ENCODE measurements at places on chromosomes 5 and 9.

DNA sequence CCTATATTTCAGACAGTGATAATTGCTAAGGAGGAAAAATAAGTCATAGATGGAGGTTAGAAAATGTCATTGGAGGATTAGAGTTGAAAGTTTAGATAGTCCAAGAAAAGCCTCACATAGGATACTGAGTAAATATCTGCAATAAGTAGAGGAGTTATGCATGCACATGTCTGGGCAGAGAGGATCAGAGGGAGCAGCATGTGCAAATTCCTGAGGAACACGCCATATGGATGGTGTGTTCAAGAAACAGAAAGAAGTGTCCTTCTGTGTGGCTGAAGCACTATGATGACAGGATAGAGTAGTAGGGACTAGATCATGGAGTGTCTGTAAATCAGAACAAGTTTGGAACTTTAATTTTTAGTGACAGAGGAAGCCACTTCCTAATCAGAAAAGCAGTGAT lies 52.2 kb downstream of the SGCD start:
- no peak for DNase-seq

DNA sequence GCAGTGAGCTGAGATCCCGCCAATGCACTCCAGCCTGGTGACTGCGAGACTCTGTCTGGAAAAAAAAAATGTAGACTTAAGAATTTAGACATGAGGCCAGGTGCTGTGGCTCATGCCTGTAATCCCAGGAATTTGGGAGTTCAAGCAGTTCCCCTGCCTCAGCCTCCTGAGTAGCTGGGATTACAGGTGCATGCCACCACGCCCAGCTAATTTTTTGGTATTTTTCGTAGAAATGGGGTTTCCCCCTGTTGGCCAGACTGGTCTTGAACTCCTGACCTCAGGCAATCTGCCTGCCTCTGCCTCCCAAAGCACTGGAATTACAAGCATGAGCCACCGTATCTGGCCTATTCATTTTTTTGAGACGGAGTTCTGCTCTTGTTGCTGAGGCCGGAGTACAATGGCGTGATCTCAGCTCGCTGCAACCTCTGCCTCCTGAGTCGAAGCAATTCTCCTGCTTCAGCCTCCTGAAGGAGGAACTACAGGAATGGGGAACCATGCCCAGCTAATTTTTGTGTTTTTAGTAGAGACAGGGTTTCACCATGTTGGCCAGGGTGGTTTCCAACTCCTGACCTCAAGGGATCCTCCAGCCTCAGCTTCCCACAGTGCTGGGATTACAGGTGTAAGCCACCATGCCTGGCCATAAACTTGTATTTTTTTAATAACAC lies 14.0 kb downstream of the DDX46 start:
- DNase-seq = no peak

DNA sequence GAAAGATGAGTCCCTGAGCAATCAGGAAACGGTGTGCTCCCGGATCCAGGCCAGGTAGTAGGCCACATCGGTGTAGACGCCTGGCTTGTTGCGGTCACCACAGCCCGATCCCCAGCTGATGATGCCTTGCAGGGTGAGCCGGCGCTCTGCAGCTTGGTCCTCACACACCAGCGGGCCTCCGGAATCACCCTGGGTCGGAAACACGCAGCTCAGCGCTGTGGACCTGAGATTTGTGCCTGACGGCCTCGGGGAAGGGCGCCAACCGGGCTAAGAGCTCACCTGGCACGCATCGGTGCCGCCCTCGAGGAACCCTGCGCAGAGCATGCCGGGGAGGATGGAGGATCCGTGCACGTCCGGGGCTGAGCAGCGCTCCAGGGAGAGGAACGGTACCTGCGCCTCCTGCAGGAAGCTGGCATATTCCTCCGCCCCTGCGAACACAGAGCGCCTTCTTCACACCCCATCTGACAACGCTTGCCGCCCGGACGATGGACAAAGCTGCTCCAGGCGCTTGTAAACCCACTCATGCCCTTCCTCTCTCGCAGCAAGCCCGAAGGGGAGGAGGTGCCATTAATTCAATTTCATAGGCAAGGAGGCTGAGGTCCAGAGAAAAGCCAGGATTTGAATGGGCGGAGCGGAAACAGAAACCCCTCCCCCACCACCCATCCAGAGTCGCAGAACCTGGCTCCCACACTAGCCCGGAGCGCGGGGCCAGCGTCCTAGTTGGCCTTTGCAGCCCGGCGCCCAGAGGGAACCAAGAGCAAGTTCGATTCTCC lies 2.0 kb upstream of the PFN3 start:
- no peak for DNase-seq

DNA sequence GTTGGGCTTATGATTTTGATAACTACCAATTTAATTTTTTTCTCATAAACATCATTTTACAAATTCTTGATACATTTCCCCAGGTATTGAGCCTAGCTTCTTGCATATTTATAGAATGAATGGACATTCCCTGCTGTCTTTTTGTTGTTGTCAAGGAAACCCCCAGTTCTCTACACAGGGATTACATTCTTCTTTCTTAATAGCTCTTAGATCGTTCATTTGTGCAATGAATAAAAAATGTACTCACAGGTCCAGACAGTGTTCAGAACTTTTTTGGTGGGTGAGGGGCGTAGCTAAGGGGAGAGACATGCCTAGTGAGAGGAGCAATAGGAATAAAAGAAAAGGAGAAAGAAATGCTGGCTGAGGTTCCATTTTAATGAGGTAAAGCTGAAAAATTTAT lies 58.6 kb downstream of the VCAN start:
- no peak for DNase-seq

GRCh38 chr5:128613766-128614165 lies 75.7 kb upstream of the FBN2 start:
- DNase-seq = no peak

DNA sequence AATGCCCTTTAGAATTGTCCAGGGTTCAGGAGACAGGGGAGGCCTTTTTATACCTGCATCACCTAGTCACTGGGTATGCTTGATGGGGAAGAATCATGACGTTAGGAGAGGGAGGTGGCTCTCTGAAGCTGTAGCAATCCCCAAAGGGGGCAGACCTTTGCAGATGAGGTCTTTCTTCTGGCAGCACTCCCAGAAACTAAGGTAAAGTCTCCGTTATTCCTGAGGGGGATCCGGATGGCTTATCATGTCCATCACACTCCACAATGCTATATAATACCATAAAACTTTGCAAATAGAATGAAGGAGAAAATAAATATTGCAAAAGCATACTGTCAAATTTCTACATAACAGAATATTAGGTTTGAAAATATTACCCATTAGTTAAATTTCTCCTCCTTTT lies 21.5 kb upstream of the CAST start:
- DNase-seq = no peak

- DNase-seq = no peak
These were observed 4.2 kb downstream of the TNIP1 start for GRCh38 chr5:151076616-151077015.

DNA sequence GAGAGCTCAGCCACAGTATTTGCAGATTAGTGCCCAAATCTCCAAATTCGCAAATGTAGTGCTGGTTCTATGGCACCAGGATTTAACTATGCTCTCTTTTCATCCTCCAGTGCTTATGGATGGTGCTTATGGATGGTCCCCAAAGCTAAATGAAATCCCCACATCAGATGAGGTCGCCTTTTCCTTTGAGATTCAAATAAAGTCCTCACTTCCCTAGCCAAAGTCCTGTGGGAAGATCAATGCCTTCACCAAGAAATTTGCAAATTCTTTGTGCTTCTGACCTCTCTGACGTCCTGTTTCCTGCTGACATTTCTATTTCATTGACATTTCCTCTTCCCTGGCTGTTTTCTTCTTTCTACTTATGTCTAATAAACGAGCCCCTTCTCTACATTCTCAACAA lies 1077.0 kb upstream of the C9orf72 start:
- no peak for DNase-seq

DNA sequence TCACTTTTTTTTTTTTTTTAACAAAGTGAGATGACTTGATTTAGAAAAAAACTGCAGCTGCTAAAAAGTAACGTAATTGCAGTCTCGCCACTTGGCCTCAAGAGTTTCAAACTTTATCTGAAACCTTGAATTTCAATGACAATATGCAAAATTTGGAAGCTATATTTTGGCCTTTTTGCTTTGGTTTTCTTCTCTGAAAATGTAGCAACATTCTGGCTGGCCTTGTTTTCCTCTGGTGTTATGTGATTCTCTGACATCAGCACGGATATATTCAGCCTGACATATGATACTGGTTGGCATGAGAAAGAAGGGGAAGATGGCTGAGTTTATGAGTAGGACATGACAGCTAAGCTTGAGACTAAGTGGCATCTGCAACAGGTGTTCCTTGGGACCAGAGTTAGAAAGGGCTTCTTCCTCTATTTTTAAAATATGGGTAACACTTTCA lies 136.5 kb downstream of the MEF2C start:
- no peak for DNase-seq
